Mucosa of descending colon (tissue), 3 donors: ENCODE measurements at places on chromosomes 7 and 10.

GRCh38 chr10:51080311-51081006 is 6.2 kb downstream of the PRKG1 start:
- DNase-seq: no peak

DNA sequence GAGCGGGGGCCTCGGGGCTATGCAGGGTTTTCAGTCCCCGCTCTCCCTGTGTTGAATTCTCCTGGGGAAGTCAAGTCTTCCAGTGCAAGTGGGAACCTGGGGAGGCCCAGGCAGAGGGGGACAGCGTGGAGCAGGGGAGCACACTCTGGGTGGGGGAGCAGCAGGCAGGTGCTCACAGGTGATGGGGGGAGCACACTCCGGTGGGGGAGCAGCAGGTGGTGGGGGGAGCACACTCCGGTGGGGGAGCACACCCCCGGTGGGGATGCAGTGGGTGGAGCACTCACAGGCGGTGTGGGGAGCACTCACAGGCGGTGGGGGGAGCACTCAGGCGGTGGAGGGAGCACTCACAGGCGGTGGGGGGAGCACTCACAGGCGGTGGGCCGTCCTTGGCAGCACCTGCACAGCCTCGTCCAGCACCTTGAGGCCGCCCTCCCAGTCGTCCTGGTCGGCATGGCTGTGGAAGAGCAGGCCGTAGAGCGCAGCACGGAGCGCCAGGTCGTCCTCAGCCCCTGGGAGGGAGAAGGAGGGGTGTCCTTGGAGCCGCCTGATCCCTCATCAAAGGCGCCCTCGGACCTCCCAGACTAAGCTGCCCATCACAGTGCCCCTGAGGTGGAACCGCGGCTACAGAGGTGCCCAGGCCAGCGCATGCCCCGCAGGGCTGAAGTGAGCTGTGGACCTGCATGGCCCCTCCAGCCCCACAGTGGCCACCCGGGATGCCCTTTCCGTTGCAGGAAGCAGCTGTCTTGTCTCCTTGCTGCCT is 56.7 kb downstream of the CFAP46 start:
- DNase-seq: peak; percentile 16

- DNase-seq: no peak
Observed at GRCh38 chr7:151366880-151367222, 25.2 kb downstream of the NUB1 start.

- DNase-seq: peak; percentile 55
Observed at GRCh38 chr7:149624006-149624405, 126.4 kb upstream of the ZNF746 start.

DNA sequence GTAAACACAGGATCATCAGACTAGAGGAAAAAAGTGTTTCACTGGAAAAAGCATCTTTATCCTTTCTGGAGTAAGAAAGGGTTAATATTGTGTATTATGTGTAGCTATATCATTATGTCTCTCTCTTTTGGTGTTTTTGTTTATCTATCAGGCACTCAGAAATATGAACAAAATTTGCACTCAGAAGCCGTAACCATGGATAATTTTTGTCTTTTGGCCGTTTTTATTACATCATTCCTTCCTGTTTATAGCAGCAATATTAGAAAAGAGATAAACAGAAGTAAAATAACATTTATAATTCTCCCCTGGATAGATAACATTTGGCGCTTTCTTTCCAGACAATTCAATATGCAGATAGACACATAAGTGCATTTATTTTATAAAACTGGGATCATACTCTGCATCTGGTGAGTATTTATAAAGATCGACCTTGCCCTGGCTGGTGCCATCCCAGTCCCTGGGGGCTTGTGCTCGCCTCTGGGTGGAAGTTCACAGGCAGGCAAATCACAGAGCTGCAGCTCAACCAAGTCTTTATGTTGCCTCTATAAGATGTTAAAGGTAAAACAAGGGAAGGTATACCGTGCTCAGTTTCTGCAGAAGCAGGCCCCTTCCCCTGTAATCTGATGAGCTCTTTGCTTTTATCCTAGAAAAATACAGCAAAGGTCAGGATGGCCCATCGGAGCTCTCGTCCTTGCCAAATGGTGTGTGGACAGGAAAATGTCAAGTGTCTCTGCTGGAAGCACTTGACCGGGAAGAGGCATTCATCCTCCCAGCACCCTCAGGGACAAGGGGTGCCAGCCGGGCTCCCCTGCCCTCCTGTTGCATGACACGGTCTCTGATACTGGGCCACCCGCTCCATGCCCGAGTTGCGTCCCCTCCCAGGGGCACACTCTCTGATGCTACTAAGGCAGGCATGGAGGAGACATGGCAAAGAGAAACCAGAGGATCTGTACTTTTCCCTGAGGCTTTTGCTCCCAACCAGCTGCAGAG is 43.9 kb downstream of the PYROXD2 start:
- no peak for DNase-seq

GRCh38 chr7:20952916-20953315 is 166.2 kb upstream of the SP8 start:
- no peak for DNase-seq

DNA sequence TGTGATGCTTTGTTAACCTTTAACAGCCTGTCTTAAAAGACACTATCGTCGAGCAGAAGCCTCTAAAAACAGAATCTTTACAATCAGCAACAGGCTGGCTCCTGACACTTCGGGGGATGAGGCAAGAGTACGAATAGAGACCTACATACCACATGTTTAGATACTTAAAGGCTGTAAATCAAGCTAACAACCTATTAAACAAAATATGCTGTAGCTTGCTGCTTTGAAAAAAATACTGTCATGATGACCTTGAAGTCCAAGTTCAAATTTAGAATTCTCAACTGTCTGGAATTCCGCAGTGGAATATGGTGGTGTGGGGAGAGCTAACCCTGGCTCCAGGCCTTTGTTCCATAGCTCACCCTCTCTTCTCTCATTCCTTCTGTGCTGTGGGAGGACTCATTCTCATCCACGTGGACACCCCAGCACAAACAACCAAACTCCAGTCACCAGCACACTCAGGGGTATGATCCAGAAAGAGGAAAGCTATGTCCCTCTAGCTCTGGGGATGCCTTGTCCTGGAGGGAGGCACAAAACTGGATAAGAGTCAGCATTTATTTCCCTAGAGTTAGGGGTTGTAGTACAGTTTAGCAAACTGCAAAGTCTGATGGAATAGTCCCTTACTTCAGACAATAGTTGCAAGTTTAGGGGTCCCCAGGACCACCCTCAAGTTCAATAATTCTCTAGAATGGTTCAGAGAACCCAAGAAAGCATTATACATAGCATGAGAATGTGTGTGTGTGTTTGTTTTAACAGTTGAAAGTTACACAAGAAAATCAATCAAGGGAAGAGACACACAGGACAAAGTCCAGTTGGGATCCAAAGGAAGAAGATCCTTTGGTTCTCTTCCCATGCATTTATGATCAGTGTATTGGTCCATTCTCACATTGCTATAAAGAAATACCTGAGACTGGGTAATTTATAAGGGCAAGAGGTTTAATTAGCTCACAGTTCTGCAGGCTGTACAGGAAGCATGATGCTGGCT is 196.1 kb upstream of the SVIL start:
- no peak for DNase-seq

DNA sequence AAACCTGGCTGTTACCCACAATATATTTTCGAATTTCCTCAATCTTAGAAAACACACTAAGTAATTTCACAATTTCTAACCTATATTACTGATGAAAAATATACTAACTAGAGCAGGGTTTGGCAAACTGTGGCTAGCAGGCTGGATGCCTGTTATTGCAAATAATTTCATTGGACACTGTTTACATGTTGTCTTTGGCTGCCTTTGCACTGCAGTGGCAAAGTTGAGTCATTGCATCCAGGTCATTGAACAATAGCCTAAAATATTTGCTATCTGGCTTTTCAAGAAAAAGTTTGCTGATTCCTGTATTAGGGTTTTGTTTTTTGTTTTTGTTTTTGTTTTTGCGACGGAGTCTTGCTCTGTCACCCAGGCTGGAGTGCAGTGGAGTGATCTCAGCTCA is 47.2 kb downstream of the KIF11 start:
- DNase-seq: no peak

DNA sequence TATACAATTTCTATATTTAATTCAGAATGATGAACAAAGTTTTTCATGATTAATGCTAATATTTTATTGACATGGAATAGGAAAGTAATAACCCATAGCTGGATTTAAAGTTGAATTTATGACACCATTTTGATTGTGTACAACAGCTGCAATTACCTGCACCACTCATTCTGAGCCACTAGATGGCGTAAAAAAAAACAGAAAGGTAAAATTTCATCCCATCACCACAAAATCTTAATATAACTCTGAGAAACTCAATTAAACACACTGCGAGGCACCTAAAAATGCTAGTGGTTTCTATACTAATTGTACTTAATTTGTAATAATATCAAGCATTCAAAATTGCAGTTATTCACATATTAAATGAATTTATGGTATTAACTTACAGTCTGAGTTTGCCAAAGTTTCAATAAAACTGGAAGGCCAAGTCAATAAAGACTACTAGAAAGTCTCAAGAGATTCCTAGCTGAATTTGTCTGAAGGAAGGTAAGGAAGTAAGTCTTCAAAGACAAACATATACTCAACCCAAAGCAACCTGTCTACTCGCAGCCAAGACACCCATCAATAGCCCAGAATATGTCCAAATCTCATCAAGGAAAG is 182.5 kb downstream of the SKAP2 start:
- no peak for DNase-seq

GRCh38 chr7:83161899-83162401 is 734 bp downstream of the PCLO start:
- DNase-seq: no peak

DNA sequence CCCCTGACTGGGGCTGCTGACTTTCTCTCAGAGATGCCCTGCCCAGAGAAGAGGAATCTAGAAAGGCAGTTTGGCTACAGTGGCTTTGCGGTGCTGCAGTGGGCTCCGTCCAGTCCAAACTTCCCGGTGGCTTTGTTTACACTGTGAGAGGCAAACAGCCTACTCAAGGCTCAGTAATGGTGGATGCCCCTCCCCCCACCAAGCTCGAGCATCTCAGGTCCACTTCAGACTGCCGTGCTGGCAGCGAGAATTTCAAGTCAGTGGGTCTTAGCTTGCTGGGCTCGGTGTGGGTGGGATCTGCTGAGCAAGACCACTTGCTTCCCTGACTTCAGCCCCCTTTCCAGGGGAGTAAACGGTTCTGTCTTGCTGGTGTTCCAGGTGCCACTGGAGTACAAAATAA is 734.5 kb upstream of the LRRN3 start:
- DNase-seq: no peak

- DNase-seq: no peak
Observed at GRCh38 chr10:71202314-71202713, 10.1 kb upstream of the UNC5B start.

DNA sequence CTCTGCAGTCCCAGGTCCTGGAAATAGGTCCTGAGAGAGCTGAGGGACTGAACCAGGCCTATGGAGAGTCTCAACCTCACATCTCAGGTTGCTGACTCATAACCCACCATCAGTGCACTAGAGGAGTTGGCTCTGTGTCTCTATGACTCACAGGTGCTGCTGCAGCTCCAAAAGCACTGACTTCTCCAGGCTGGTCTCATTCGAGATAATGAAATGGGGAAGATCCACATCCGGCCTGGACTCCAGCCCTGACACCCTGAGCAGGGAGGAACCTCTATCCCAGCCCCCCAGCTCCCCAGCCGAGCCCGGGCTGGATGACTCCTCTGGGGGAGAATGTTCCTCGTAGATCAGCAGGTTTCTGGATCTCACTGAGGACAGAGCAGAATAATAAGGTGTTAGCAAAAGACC is 35.5 kb upstream of the DGKI start:
- no peak for DNase-seq

- no peak for DNase-seq
Observed at GRCh38 chr10:5560142-5560816, 35.5 kb downstream of the CALML3 start.

DNA sequence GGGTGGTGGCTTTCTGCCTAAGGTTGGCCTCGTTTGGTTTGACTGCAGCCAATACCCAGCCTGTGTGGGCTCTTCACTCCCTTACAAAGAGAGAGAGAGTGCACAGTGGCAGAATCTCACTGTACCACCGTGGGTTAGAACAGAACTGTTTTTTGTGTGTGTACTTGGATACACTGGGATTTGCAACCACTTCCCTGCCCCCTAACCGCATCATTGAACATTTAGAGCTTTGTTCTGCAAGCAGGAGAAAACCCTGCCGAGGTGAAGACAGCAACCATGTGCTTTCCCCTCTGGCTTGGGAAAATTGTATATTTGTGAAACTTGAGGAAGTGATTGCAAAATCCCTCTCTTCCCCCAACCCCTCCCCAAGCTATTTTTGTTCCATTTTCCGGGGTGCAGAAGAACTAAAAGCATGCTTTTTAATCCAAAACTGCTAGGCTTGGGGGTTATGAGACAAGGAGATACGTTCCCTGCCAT is 201.2 kb downstream of the TCF7L2 start:
- DNase-seq: no peak

DNA sequence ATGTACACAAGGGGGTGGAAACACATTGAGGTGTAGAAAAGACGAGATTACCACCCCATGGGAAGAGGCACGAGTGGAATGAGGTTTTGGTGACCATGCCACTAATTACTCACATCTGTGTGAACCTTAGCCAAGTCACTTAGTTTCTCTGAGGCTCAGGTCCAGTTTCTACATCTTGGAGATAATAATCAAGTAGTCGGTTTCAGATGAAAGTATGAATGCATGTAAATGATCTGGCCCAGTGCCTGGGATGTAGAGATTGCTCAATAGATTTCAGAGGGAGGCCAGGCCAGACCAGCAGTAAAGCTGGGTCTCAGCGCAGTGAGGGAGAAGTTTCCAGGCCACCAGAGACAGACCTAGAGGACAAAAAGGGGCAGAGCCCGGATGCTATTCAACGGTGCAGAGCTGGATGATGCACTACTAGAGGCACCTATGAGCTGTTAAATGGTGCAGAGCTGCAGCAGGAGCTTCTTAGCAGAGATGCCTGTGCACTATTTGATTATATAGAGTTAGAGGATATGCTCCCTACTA is 725.1 kb downstream of the GRID1 start:
- no peak for DNase-seq

DNA sequence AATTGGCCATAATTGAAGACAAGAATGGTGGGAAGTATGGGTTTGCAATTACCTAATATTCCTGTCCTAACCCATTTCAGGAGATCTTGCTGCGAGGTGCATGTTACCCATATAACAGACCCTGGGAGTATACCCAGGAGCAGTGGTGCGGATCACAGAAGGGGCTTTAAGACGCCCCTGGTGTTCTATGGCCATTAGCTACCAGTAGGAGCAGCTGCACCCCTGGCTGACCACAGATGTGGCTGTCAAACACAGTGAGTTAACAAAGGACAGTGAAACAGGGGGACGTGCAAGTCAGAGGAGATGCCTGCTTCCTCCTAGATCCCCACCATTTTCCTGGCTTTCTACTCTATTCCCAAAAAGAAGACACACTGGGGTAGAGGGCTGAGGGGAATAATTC is 25.2 kb downstream of the AOC1 start:
- DNase-seq: no peak

- DNase-seq: no peak
Observed at GRCh38 chr10:131102676-131103075, 208.8 kb downstream of the TCERG1L start.
